ENCODE measurements at places on chromosomes 2 and 18.

GRCh38 chr18:12340945-12341660 lies 33.1 kb downstream of the TUBB6 start:
- no peak for DNase-seq

DNA sequence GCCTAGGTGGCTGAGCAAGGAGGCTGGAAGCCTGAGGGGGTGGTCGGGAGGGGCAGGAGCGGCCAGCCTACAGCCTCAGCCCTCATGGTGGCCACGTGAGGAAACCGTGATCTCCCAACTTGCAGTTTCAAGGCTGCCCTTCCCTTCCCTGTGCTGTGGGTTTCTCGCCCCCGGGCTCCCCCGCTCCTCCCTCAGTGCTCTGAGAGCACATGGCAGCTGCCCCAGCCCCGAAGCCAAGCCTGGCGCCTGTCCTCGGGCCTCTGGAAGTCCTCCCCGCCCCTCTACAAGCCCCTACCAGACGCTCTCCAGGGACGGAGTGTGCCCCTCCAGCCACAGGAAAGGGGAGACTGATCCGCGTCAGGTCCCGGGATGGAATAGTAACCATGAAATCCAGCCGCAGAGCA lies 586 bp upstream of the ANKRD23 start:
- DNase-seq = no peak

DNA sequence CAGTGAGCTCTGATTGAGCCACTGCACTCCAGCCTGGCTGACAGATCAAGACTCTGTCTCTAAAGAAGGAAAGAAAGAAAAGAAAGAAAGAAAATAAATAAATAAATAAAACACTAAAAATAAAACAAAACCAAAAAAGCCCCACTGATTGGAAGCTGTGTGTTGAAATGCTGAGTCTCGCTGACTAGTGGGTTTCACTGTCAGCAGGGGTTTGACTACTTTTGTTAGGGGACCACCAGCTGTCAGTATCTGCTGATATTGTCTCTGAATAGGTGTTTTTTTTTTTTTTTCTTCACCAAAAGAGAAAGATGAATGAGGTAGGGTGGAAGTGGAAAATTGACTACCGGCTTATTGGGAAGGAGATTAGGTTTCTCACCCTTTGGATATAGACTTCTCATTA lies 12.8 kb upstream of the ACTR2 start:
- DNase-seq = no peak

DNA sequence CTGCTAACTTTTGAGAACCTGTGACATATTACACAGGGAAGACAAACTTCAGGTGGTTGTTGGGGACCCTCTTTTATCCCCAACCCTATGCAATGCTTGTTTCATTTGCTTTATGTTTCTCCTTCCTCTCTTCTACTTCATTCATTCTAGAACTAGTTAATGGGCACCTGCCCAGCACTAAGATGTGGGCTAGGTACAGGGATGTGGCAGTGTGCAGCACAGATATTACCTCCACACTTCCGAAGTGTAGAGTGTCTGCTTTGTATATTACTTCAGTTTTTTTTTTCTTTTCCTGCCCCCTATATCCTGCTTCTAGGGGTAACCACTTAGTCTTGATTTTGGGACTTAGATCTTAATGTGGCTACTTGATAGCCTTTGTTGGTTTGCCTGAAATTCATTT lies 35.1 kb downstream of the CD28 start:
- no peak for DNase-seq

DNA sequence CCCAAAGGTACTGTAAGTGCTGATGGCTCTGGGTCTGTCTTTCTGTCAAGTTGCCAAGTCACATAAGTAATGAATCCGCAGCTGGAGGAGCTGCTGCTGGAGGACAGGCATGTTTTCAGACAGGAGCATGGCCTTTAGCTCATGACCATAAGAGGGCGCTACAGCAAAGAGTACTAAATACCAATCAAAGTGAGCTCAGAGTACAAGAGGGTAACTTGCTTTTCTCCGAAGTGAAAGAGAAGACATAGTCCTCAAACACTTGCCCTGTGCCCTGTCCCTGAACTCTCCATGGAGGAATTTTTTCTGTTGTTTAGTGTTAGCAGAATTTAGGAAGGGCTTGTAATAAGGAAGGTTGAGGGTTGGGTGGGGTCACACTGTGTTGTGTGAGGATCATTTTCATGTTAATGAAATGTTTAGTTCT lies 58.0 kb upstream of the EML6 start:
- DNase-seq = no peak

- DNase-seq = no peak
Observed at GRCh38 chr18:32968248-32968647, 195.4 kb upstream of the KLHL14 start.

GRCh38 chr2:66445925-66446871 lies 11.3 kb downstream of the MEIS1 start:
- DNase-seq = no peak

GRCh38 chr2:188443207-188443606 lies 151.5 kb downstream of the GULP1 start:
- no peak for DNase-seq

DNA sequence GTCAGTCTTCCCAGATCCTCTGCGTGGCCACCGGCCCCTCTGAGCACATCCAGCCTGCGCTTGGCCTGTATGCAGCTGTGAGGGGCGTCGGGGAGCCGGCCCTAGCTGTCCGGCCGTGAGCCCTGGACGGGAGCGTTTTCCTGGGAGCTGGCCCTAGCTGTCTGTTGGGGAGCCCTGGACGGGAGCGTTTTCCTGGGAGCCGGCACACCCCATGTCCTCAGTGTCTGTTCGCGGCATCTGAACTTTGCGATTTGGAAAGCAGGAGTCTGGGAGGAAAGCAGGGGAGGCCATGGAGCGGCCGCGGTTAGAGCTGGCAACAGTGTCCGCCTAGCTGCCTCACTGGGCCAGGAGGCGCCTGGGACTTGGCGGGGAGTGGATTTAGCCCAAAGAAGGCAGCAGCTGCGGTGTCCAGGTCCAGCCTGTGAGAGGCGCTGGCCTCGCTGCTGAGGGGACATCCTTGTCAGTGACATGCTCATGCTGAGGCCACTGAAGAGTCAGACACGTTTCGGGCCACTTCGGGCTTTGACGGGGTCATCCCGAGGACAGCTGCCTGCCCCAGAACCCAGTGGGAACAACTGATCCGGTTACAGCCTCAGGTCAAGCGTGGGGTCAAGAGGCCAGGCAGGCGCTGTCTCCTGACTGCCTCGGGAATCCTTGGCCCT lies 75.8 kb downstream of the KCNG2 start:
- no peak for DNase-seq

- DNase-seq = no peak
Observed at GRCh38 chr2:163774862-163775261, 39.1 kb upstream of the FIGN start.

DNA sequence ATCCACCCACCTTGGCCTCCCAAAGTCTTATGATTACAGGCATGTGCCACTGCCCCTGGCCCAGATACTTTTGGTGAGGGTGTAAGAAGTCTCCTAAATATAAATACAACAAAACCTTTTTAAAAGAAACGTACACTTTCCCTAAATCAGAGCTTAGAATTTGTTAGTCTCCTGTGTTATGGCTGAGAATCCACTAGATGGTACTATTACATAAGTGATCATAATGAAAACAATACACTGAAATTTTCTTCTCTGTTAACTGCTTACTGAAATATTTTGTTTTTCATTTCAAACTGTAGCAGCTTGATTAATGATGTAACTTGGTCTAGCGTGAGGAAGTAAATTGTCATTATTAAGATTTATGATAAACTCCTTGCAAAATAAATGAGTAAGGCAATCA lies 74.8 kb upstream of the FAM98A start:
- no peak for DNase-seq

- no peak for DNase-seq
Observed at GRCh38 chr2:205586626-205587025, 95.7 kb upstream of the NRP2 start.

- no peak for DNase-seq
Observed at GRCh38 chr18:76687304-76687962, 134.9 kb upstream of the ZNF236 start.

DNA sequence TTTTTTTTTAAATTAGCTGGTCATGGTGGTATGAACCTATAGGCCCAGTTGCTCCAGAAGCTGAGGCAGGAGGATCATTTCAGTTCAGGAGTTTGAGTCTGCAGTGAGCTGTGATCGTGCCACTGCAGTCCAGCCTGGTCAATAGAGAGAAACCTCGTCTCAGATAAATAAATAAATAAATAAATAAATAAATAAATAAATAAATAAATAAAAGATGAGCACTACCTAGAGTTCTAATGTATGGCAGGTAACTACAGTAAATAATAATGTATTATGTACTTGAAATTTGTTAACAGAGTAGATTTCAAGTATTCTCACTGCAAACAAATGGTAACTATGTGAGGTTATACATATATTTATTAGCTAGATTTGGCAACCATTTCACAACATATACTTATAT lies 697.9 kb upstream of the ID2 start:
- DNase-seq = no peak

DNA sequence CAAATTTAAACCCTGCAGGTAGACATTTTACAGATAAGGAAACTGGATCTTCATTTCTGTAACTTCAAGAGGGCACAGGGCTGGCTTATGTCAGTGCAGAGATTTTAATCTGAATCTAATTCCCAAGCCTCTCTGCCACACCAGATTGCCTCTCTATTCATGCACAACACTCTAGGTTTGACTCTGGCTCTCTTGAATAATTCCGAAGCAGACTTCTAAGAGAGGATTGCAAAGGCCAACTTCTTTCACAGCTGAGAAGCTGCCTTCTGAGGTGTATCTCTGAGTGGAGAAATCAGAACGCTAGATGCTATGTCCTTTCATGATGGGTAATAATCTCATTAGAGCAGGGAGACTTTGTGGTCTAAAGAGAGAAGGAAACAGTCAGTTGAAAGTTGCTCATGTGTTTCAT lies 20.1 kb upstream of the MGAT5 start:
- no peak for DNase-seq

- no peak for DNase-seq
Observed at GRCh38 chr2:23772684-23773083, 154.2 kb downstream of the ATAD2B start.

DNA sequence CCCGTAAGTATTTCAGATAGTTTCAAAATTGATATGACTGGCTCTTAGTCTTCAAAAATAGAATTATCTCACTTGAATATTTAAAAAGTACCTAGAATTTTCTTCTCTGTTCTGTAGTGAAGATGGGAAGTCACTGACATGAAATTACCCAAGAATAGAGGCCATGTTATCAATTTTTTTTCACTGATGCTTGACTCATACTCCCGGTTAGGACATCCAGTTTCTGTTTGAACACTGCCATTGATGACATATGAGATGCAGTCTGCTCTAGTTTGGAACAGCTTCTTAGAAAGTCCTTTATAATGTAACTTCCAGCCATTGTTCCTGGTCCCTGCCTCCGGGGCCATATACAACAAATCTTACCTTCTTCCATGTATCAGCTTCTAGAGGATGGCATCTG lies 26.0 kb downstream of the MAP3K20 start:
- no peak for DNase-seq

- DNase-seq = no peak
Observed at GRCh38 chr2:206851521-206851920, 86.1 kb downstream of the FASTKD2 start.

DNA sequence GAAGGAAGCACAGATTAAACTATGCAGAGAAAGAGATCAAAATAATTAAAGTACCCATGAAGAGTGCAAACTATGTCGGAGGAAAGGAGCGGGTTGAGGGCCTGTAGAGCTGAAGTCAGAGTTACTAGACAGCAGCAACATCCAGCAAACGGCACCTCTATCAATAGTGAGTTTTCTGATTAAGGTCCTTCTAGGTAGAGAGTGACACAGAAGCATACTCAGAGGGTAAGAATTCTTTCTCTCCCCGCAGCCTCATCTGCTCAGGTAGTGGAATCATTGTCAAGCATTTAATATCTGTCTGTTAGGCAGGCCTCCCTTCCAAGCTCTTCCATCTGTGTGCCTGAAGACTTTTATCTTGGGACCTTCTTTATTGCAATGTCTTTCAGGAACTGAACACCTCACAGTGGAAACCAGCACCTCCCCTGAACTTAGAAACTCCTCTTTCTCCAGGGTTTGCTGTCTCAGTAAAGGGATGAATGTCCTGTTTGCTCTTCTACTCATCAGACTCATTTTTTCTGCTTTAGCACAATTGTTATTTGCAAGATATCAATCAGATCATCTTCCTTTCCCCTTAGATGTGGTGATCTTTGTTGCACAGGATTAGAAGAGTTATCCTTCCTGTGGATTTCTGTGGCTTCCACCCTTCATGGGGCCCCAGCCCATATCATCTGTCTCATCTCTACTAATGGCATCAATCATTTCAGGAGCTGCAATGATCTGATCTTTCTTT lies 28.8 kb downstream of the SP140 start:
- no peak for DNase-seq

DNA sequence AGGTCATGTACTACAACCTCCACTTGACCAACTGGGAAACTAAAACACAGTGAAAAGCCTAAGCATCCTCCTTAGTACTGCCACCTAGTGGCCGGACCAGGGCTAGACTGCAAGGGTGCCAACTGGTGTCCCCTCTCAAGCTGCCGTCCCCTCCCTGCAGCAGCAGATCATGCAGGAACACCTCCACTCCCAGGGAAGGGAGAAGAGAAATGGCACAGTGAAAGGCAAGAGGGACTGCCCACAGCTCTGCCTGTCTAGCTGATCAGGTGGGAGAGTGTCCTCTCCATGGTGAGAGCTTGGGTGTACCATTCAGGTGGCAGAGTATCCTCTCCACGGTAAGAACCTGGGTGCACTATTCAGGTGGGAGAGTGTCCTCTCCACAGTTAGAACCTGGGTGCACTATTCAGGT lies 78.1 kb downstream of the AAK1 start:
- DNase-seq = peak; percentile 54

- DNase-seq = no peak
Observed at GRCh38 chr2:3007135-3007534, 370.5 kb downstream of the EIPR1 start.

- no peak for DNase-seq
Observed at GRCh38 chr2:30273574-30273929, 42.2 kb downstream of the LBH start.

DNA sequence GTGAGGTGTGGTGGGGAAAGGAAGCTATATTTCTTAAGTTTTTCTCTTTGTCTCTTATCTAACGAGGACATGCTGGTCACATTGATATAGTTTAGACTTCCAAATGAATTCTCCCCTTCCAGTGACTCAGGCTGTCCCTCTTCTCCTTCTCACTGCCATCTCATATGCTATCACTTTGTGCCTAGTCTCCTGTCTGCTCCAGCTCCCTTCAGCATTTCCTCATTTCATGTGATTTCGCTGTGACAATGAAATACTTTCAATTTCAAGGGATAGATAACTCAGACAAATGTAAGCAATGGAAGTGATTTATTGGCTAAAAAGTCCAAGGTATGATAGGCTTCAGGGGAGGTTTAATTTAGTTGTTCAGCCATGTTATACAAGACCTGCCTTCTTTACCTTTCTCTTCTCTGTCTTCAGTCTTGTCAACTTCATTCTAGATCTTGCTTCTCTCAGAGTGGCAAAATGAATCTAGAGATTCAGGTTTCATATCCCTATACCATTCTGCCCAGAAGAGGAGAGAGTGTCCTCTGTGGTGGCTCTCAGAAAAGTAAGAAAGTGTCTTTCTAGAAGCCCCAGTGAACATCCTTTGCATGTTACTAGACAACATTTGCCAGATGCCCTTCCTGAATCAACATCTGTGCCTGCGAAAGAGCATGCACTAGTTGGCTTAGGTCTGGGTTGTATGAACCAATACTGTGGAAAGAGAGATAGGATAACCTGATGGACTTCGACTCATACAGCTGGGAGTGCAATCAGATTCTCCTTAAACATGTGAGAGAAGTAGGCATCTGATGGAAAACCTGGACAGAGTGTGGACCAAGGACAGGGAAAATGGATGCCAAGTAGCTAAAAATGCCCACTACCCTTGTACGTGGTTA lies 29.9 kb upstream of the GPR155 start:
- no peak for DNase-seq
